ENCODE measurements at places on chromosomes 11 and 22.

DNA sequence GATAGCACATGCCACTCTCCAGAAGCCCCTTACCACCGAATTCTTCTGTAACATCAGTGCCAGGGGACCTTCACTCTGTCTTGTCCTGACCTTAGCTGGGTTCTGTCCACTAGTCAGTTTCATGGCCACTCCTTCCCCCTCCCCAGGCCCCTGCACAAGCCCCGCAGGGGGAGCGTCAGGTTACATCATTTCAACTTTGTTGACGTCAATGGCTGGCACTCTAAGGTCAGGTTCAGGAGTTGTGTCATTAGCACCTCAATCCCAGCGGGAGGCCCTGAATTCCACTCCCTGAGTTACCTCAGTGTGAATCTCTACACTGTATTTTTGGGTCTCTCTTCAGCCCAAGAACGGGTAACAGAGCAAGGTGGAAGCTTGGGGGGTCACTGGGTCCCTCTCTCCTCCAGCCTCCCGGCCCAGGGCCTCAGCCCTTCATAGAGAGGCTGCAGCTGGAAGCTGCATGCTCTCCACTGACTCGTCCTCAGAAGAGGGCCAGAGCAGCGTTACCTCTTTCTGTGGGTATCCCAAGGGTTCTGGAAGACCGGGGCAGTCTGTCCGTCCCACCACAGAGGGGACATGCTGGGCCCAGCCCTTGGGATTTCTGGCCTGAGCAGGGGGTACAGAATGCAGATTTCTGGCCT, 10.3 kb downstream of the USH1C start:
- no peak for DNase-seq

- peak; percentile 57 for DNase-seq
These were observed 4.3 kb upstream of the CHID1 start for GRCh38 chr11:914747-915501.

DNA sequence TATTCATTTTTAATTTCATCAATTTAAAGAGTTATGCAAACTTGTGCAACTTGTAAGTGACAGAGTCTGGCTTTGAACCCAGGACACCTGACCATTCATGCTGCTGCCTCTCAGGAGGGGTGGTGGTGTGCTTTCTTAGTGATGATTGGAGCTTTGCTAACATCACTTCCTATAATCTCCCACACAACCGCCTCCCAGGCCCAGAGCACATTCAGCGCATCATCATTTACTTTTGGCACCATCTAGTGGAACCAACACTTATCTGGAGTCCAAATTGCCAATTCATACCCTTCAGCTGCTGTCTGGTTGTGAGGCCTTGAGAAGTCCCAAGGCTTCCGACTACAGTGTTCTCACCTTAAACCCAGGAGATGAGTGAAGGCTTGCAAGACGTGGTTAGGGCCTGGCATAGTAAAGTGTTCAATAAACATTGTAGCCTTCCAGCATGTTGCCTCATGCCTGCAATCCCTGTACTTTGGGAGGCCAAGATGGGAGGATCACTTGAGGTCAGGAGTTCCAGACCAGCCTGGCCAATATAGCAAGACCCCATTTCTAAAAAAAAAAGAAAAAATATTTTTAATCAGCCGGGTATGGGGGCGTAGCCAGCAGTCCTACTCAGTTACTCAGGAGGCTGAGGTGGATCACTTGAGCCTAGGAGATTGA, 1.1 kb upstream of the TTLL1 start:
- DNase-seq: peak; percentile 38

DNA sequence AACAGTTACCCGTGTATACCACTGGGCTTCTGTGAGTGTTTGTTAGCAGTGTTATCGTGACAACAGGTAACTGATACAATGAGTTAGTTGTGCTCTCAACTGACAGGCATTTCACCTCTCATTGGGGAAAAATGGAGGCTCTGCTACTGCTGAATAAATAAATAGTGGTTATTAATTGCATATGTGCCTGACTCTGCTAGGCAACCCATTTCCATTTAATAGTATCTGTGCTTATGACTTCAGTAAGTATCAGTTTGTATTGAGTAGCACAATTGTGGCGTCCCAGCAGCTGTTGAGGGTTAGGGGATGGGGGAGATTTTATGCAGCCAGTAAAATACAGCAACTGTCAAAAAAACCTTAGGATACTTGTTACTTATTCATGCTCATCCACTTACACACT, 123.4 kb upstream of the SEZ6L start:
- DNase-seq: no peak

DNA sequence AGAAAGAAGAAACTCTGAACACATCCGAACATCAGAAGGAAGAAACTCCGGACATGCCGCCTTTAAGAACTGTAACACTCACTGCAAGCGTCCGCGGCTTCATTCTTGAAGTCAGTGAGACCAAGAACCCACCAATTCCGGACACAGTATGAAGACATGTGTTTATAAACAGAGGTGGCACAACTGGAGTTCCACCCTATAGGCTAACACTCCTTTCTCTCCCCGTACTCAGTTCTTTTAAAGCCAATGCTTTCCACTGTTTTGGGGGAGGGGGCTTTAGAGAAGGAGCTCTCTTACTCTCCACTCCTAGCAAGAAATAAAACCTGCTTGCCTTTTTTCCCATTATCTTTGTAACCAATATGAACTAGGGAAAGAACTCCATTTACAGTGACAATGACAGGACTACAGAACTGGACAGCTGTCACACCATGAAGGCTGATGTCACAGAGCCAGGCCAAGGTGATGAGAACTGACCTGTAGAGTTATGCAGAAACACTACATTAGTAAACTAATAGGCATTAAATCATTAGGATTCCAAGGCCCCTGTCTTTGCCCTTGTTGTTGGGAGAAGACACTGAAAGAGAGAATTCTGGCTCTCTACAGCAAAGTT, 733 bp downstream of the TRIM5 start:
- DNase-seq: no peak

DNA sequence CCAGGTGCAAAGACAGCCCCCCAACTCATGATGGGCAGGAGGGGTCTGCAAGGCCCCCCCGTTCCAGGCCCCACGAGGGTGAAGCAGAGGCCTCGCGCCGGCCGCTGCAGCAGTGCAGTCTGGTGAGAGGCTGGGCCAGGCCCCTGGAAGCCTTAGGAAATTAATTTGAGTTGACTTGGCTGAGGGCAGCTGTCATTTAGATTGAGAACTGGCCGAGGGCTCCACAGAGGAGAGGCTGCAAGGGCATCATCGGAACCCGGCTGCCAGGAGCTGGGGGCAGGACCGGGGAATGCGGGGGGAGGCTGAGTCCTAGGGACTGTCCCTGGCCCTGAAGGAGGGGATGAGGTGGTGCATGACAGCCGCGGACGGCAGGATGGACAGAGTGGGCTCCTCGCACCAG, 39.9 kb downstream of the MN1 start:
- no peak for DNase-seq

GRCh38 chr11:33310720-33311500, 53.7 kb downstream of the HIPK3 start:
- no peak for DNase-seq

DNA sequence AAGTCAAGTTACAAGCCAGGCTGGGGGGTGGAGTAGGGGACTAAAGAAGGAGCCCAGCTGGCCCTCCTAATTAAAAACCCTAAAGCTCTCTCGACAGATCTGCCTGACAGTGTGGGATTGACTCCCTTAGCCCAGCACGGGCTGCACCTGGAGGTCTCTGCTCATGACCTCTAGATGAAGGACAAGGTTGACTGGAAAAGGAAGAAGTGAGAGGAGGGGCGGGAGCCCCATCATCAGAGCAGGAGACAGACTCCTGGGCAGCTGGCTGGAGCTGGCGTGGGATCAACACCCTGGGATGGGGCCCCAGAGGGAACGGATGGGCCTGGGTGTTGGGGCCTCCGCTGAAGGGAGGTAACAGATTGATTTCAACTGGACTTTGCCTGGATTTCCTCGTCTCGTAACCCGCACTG, 46.1 kb downstream of the RPUSD4 start:
- DNase-seq: no peak

- DNase-seq: no peak
These were observed 773 bp downstream of the MIAT start for GRCh38 chr22:26658161-26658560.

DNA sequence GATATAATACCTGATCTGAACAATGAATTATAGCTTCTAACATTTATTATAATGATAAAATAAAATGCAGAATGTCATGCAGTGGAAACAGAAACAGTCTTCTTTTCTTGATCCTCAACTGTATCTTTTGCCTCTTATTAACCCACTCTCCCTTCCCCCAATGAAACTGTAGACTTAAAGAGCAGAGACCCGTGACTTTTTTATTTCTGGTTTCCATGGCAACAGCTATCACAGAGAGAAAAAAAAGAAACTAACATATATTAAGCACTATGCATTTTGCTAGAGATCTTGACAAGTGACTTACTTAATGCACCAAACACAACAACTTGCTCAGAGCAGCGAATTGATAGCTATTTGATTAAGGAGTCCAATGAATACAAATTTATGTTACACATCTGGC, 69.3 kb downstream of the RAB38 start:
- DNase-seq: no peak

DNA sequence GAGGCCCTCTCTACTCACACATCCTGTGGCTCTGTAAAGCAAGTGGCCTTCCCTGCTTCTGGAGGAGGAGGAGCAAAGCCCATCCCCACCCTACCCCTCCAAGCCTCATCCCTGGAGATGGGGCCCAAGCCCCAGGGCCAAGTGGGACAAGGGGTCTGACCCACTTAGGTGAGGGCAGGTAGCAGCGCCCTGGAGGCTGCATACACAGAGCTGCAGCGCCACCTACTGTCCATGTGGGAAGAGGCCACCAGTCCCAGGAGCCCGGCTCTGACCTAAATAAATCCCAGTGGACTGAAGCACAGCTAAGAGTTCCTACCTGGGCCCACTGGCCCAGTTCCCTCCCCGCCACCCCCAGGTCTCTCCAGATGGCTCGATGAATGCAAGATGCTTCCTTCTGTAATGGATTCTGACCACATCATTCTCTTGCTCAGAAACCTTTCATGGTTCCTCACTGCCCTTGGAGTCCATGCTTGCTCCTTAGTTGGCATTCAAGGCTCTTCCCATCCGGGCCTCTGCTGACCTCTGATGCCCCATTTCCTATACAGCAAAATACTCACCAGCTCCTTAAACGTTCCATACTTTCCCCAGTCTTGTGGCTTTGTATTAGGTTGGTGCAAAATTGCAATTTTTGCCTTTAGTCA, 62.1 kb downstream of the THAP12 start:
- peak; percentile 35 for DNase-seq

- no peak for DNase-seq
These were observed 679.3 kb upstream of the CCDC179 start for GRCh38 chr11:23539556-23539955.

DNA sequence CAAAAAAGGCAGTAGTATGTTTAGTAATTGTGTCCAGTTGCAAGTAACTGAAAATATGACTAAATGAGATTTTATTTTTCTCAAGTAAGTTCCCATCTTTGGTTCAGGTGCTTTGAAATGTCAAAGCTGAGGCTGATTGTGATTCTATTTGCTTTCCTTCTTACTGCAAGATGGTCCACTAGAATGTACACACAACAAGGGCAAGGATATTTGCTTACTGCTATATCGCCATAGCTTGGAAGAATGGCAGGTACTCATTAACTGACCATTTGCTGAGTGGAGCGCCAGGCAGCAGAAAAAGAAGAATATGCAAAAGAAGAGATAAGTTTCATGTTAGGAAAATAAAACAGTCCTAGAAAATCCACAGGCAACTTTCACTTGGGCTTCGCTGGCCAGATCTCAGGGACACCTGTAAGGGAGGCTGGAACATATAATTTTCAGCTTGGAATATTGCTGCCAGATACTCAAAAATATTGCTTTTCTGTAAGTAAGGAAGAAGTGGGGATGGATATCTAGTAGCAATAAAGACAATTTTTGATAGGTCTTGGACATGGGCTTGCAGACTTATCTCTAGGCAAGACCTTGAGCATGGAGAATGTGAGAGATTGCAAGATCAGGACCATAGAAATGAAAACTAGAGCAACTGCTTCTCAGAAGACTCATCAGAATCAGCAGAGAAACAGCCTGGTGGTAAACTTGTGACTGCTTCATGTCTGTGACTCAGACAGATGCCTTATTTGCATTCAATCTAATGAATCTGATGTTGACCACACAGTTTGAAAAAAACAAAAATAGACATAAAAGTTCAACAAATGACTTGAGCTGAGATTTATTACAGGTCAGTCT, 44.8 kb upstream of the OR9Q1 start:
- DNase-seq: no peak

DNA sequence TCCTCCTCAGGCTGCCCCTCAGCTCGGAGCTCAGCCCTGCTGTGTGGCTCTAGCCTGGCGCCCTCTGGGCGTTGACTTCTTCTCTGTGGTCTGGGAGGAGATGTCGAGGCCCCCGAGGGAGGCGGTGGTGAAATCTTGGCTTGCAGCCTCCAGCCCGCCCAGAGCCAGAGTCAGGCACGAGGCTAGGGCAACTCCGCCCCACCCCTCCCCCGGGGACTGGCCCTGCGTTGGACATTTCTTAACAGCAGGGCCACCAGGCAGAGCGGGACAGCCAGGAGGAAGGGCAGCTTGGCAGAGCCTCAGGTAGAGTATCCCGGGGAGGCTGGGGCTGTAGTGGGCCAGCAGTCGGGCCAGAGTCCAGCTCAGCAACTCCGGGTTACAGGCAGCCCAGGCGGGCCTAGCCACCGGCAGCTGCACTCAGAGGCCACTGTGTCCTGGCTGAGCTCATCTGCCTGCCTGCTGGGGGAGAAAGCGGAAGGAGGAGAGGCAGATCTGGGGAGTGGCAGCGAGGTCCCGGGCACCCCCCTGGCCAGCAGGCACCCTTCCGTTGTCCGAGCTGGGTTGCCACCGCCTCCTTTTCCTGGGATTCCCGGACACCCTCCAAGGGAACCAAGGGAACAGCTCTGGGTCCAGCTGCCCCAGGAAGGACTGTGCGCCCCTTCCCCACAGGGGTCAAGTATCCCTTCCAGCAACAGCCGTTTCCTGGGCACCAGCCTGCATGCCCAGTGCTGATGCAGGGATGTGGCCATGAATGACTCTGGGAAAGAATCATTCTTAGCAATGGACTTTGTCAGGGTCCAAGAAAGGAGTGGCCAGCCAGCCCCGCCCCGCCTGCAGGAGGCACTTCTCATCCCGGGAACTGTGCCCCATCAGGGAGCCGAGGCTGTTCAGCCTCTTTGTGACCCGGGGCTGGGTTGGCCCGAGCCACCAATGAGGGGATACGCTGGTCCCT, at the start of gene ALDH3B1:
Gene ALDH3B1 (plus strand): TSS at position 238 of the 952 bp plus-strand sequence. CDS start 4,971 bp downstream, outside the sequence.
- DNase-seq: peak; percentile 98

DNA sequence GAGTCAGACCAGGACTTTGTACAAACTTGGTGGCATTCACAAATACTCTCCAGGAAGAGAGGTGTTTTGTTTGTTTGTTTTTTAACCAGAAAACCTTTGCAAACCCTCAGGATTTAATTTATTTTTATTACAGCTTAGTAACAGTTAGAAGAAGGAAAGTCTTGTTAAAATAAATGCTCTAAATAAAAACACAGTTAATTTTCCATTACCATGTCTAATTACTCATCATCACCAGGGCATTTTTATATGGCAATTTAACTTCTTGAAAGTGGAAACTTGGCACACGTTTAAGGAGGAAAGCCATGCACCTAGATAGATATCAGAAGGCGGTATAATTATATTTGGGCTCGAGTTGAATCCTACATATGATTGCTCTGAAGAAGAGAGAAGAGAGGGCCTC, 7.4 kb downstream of the BARX2 start:
- no peak for DNase-seq
